ENCODE measurements at places on chromosomes 16 and 17.

GRCh38 chr16:67014634-67015312, 14.2 kb upstream of the CBFB start:
- no peak for DNase-seq

DNA sequence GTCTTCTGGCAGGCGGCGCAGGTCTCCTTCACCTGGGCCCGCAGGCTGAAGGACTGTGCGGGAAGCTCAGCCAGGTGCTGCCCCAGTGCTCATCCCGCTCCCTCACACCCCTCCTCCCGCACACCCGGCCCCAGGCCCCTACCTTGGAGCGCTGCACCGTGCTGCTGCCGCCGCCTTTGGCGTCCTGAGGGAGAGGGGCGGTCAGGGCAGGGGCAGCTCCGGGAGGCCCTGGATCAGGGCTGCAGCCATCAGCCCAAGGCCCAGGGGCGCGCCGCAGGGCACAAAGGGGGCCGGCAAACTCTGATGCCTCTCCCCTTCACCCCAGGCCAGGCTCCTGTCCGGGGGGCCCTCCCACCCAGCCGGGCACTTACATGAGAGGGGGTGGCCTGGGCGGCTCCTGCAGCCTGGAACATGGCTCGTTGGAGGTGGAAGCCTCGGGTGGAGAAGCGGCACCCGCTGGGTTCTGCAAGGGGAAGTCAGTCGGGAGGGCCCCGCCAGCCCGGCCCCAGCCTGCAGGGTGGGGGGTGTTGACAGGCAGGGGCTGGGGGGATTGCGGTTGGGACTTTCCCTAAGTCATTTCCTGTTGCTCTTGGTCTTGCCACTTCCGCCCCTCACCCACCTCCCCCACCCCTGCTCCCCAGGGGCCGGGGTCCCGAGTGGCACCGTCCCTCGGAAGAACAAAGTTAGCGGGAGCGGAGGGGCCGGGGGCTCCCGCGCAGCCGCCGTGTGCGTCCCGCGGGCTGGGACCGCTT, 863 bp downstream of the LIMD2 start:
- DNase-seq: no peak

DNA sequence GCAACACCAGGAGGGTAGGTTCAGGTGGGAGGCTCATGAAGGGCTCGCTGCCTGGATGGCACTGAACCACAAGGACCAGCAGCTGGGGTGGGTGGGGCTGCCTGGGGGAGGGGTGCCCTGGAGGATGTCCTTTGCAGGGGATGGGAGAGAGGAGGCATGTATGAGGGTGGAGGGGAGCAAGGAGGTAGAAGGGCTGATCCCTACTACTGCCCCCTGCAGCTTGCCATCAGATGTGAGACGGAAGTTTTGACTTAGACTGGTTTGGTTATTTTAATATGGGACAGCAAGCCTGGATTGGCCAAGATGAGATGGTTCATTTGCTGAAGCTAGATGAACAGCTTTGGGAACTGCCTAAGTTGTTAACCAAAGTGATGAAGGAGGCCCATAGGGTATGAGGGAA, 115.9 kb downstream of the SEC14L1 start:
- DNase-seq: no peak

GRCh38 chr16:88527186-88527936, 42.8 kb upstream of the ZC3H18 start:
- DNase-seq: no peak

- DNase-seq: no peak
Observed at GRCh38 chr16:48592839-48593429, 17.0 kb downstream of the N4BP1 start.

- DNase-seq: no peak
Observed at GRCh38 chr17:64017381-64017980, 3.0 kb downstream of the ICAM2 start.

DNA sequence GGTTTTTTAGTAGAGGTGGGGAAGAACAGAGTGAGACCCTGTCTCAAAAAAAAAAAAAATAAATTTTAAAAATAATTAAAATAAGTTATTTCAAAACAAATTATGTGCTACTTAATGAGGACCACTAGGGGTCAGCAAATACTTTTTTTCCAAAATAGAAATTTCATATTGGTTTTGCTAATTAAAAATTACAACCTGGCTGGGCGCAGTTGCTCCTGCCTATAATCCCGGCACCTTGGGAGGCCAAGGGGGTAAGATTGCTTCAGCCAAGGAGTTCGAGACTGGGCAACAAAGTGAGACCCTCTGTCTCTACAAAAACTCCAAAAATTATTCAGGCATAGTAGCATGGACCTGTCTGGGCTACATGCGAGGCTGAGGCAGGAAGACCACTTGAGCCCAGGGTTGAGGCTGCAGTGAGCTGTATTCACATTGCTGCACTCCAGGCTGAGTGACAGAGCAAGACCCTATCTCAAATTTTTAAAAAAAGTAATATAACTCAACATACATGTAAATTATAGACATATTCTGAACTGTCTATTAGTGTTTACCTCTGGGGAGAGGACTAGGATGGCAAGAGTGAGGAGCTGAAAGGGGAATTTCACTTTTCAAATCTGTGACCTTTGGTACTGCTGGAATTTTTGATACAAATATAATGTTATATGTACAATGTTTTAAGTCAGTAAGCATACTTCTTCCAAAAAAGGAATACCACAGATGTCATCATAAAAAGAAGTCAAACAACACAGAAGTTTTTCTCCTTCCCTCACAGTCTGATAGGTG, 8.1 kb downstream of the MEIOB start:
- no peak for DNase-seq

GRCh38 chr17:44081681-44082080, 11.1 kb downstream of the G6PC3 start:
- no peak for DNase-seq

GRCh38 chr16:85557083-85557970, 55.8 kb upstream of the GSE1 start:
- DNase-seq: no peak

- DNase-seq: peak; percentile 31
Observed at GRCh38 chr17:16991349-16992009, 19.6 kb upstream of the TNFRSF13B start.
